Ascending aorta (tissue), 2 donors: ENCODE measurements at places on chromosomes 11 and 22.

DNA sequence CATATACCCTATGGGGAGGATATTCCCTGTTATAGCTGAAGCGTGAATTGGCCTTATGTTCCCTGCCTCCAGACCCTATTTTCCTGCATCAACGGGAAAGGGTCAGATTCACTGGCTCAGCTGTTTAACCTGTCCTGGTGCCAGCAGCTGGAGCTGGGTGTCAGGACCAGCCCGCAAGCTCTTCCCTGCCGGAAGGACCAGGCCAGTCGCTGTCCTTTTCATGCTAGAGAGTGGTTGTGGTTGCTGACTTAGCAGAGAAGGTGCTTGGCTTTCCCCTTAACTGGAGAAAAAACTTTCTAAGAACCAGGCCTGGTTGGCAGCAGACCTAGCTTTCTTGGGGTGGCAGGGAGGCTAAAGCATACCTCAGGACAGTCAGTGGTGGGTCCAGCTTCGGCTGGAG, 5.2 kb upstream of the SREBF2 start:
- H3K36me3 ChIP-seq = no peaks in the 10 kb centered on the region
- H3K27me3 ChIP-seq = no peaks in the 10 kb centered on the region
- no peaks in the 10 kb centered on the region for H3K4me1 ChIP-seq
- H3K4me3 ChIP-seq = no peak overlapping the region
- no peak for DNase-seq

DNA sequence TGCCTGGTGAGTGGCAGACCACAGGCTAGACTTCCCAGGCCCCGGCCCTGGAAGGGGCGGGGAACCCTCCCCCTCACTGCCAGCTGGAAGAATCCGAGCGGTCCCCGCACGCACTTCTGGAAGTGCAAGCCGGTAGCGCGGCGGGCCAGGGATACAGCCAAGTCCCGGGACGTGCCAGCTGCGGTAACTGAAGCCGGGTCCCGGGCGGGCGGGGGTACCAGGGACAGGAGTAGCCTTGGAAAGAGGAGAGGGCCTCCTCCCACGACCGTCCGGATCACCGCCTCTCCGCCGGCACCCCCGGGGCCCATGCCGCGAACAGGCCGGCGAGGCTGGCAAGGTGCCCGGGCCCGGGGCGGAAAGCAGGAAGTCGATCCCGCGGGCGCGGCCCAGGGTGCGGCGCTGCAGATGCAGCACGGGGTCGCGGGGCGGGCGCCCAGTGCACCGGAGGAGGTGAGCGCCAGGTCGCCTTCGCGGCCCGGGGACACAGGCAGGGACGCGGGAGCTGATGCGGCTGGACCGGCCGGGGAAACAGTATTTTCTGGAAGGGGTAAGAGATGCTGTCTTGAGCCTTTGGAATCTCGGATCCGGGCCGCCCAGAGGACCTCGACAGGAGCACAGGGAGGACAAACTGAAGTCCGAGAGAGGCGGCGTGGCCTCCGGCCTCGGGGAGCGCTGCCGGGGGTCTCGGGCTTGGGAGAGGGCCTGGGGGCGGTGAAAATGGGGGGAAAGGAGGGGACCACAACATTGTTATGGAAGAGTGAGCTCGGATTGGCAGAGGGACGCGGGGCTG, 783 bp upstream of the SLC35C1 start:
- H3K27ac ChIP-seq = peak overlapping the region; percentile 84
- no peaks in the 10 kb centered on the region for H3K27me3 ChIP-seq
- no peaks in the 10 kb centered on the region for H3K36me3 ChIP-seq
- H3K4me3 ChIP-seq = peak overlapping the region; percentile 89
- peak; percentile 89 for DNase-seq

DNA sequence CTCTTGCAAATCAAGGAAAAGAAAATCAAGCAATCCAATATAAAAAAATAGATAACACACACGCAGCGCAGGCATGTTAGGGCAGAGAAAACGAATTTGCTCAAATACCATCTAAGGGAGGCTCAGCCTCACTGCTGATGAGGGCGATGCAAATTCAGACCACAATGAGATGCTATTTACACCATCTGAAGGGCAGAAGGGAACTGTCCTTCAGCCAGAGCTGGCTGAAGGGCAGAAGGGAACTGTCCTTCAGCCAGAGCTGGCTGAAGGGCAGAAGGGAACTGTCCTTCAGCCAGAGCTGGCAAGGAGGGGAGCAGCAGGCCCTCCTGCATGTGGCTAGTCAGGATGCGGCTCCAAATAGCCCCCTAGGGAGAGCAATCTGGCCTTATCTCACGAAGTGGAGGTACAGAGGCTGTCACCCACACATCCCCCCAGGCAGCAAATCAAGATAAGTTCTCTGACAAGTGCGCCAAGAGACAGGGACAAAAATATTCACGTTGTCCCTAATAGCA, 7.6 kb upstream of the SLC39A13 start:
- H3K4me1 ChIP-seq = peaks cover 4% of the 10 kb centered on the region
- H3K36me3 ChIP-seq = no peaks in the 10 kb centered on the region
- H3K27me3 ChIP-seq = no peaks in the 10 kb centered on the region
- peak overlapping the region; percentile 66 for H3K4me3 ChIP-seq
- H3K27ac ChIP-seq = peak overlapping the region; percentile 75
- DNase-seq = no peak

DNA sequence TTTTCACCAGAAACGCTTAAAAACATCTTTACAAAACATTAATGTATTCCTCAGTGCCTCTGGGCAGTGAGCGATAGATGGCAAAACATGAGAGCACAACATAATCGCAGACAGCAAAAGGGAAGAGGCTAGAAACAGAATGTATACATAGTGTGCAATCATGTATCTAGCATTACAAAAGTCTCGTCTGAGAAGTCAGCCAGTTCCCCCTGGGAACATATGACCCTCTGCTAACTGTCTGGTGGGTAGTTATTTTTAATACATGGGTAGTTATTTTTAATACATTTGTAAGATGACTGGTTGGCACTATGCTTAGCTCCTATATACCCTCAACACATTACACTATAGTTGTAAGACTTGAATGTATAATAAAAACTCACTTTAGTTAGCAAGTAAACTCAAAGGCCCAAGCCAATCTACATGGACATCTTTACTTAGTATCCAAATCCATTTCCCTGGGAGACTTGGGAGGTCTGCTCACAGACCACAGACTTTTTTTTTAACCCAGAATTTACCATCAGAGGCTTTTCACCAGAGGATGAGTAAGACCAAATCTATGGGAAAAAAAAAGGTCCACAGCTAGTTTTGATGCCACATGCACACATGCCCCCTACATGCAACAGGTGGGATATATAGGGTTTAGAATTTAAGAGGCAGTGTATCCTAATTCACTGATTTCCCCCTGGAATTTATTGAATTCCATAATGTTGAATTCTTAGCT, 71.7 kb downstream of the AMBRA1 start:
- H3K4me1 ChIP-seq = no peaks in the 10 kb centered on the region
- no peaks in the 10 kb centered on the region for H3K36me3 ChIP-seq
- H3K4me3 ChIP-seq = no peak overlapping the region
- DNase-seq = no peak
- H3K27me3 ChIP-seq = no peaks in the 10 kb centered on the region

DNA sequence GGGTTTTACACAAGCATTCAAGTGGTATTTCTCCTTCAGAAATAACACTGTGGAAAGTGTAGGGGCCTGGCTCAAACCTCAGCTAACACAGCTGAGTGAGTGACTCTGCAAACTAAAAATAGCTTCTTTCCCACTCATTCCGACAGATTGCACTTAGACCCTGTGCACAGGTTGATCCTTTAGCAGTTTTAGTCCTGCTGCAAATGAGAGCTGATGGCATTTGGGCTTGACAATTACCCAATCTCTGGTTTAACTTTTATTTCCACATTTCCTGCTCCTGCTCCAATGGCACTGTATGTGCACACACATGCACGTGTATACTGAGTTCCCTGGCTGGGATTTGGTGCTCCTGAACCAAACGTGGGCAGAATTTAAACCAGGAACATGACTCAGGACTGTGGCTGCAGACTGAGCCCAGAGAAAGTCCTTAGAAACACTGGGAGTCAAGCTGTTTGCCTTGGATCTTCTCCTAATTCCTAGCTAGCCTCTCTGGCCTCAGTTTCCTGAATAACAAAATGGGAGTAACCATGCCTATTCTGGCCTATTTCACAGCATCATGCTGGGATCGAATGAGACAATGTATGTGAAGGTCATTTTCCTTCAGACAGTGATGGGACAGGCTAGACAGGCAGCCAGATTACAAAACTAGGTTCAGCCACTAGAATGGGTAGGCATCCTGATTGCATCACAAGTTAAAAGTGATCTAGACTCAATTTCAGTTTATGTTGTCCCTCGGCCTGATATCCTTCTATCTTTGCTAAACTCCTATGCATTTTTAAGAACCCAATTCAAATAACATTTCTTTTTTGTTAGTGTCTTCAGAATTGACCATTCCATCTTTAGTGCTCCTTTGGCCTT, 58.2 kb downstream of the SERGEF start:
- DNase-seq = no peak
- H3K36me3 ChIP-seq = peaks cover 13% of the 10 kb centered on the region
- no peaks in the 10 kb centered on the region for H3K4me1 ChIP-seq
- H3K27ac ChIP-seq = peak overlapping the region; percentile 64

- H3K36me3 ChIP-seq = no peaks in the 10 kb centered on the region
- peaks cover 4% of the 10 kb centered on the region for H3K4me1 ChIP-seq
- H3K27ac ChIP-seq = peak overlapping the region; percentile 91
- DNase-seq = no peak
These were observed 607 bp downstream of the DMC1 start for GRCh38 chr22:38569181-38569971.

- no peaks in the 10 kb centered on the region for H3K27me3 ChIP-seq
- H3K4me1 ChIP-seq = no peaks in the 10 kb centered on the region
These were observed 516.8 kb upstream of the FAT3 start for GRCh38 chr11:91707652-91708482.
